ENCODE measurements at places on chromosomes 2 and 18. TPM values are rescaled to one million over a fixed set of nuclear protein-coding genes. Genes with fewer than 3 reads are reported as not detected.

Gene CMPK2
- total RNA-seq: 1.5 TPM

Gene LCT
- not detected for total RNA-seq

Gene CRYBA2
- total RNA-seq: not detected

Gene CHRNA1
- total RNA-seq: 0.09 TPM

Gene TRIM54
- not detected for total RNA-seq

Gene TNFRSF11A
- 3.1 TPM for total RNA-seq

Gene FOXD4L1
- not detected for total RNA-seq

Gene ERFE
- total RNA-seq: 0.66 TPM

Gene C1QL2
- not detected for total RNA-seq

Gene CXCR2
- total RNA-seq: not detected

Gene POTEI
- 0.09 TPM for total RNA-seq

Gene EPB41L3
- total RNA-seq: 147 TPM

Gene FKBP1B
- 14.8 TPM for total RNA-seq

Gene UCN
- total RNA-seq: 0.09 TPM

Gene TCF23
- total RNA-seq: not detected

Gene ST6GAL2
- 0.09 TPM for total RNA-seq

Gene MZT2B
- total RNA-seq: 219 TPM

Gene ANKRD30B
- not detected for total RNA-seq

Gene EVA1A
- 116 TPM for total RNA-seq

Gene RIT2
- total RNA-seq: not detected

Gene ABCG8
- not detected for total RNA-seq

Gene MEP1B
- 0.19 TPM for total RNA-seq

Gene ATL2
- total RNA-seq: 63.7 TPM

Gene NAT8
- total RNA-seq: not detected

Gene CYTIP
- total RNA-seq: not detected

Gene UGT1A7
- not detected for total RNA-seq

Gene SGO2
- total RNA-seq: 9.0 TPM

Gene WDR43
- 80.2 TPM for total RNA-seq

Gene KCNK3
- total RNA-seq: not detected

Gene STPG4
- 0.09 TPM for total RNA-seq

Gene TRAF3IP1
- total RNA-seq: 11.3 TPM

Gene ASB18
- total RNA-seq: not detected

Gene ASIC4
- total RNA-seq: not detected

Gene EGR4
- total RNA-seq: not detected

Gene PLEKHM3
- 12.0 TPM for total RNA-seq

Gene SCN9A
- total RNA-seq: 1.2 TPM

Gene TLX2
- total RNA-seq: not detected

Gene TMEM247
- total RNA-seq: not detected

Gene GAREM2
- 0.63 TPM for total RNA-seq

Gene DUSP11
- total RNA-seq: 20.4 TPM

Gene GRB14
- total RNA-seq: 2.1 TPM

Gene PLGLB2
- total RNA-seq: 1.3 TPM

Gene PCARE
- total RNA-seq: under 0.01 TPM

Gene MAP4K3
- 20.3 TPM for total RNA-seq

Gene TANC1
- 47.5 TPM for total RNA-seq

Gene DUSP2
- 0.54 TPM for total RNA-seq

Gene ACTR1B
- total RNA-seq: 84.3 TPM

Gene GLS
- 178 TPM for total RNA-seq

Data from endothelial cell of coronary artery (primary cell).